ENCODE measurements at places on chromosomes 3 and 15. TPM values are rescaled to one million over a fixed set of nuclear protein-coding genes. Genes with fewer than 3 reads are reported as not detected.
A peak's percentile ranks its signal among the peaks of the same experiment; 100 is the strongest.

DNA sequence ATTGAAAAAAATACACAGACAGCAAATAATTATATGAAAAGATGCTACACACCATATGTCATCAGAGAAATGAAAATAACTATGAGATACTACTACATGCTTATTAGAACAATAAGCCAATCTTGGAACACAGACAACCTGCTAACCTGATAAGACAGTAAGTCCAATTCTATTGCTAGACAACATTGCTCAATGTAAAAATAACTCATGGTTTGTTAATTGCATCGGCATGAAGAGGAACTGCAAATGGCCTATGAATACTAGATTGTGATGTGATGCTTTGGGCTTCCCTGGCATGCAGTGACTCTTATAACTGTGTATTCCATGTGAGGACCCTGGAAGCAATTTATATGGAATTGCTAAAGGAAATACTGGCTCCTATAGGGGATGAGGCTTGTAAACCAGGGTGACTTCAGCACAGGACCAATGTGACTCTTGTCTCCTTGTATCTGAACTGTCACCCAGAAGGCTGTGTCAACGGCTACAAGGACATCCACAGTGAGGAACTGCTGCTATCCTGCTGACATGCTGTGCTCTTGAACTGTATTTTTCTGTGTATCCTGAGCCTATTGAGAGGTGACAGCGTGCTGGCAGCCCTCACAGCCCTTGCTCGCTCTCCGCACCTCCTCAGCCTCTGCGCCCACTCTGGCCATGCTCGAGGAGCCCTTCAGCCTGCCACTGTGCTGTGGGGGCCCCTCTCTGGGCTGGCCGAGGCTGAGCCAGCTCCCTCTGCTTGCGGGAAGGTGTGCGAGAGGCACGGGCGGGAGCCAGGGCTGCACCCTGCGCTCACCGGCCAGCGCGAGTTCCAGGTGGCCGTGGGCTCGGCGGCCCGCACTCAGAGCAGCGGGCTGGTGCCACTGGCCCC, 385.7 kb downstream of the CNTN4 start:
- DNase-seq: no peak

DNA sequence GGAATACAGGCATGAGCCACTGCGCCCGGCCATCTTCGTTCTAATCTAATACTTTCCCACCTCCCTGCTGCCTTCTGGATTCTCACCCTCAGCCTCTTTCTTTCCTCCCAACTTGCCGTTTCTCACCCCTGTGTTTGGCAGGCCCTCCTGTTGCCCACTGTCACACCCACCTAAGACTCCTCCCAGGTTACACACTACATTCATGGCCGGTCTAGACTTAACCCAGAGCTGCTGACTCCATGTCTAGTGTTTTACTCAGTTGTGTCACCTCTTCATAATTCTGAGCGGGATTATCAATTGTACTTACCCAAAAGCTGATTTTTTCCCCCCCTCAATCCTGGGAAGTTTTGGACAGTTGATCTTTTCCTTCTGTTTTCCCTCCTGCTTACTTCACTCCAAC, 223.8 kb downstream of the FEZF2 start:
- no peak for DNase-seq

DNA sequence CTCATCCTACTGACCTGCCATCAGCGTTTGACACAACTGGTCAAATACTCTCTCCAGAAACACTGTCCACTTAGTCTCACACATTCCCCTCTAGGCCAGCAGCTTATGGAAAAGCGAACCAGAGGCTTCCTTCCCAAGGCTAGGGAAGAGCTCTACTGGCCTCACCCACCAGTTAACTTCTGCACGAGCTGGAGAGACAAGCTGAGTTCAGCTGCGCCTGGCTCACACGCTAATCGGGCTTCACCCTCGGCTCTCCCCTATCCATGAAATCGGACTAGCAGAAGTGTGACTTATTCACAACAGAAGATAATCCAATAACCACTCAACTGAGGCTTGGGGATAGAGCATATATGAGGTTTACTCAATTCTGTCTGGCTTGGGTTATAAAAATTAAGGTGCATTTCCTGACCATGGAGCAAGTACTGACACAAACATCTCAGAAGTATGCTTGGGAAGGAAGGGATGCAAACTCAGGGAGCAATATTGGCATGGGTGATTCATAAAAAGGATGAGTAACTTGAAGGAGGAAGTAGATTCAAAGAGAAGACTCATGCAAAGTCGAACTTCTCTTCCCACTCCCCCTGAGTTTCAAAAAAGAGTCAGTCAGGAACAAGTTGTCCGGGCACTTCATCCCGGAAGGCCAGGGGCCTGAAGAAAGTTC, 73.1 kb downstream of the XXYLT1 start:
- DNase-seq: no peak

DNA sequence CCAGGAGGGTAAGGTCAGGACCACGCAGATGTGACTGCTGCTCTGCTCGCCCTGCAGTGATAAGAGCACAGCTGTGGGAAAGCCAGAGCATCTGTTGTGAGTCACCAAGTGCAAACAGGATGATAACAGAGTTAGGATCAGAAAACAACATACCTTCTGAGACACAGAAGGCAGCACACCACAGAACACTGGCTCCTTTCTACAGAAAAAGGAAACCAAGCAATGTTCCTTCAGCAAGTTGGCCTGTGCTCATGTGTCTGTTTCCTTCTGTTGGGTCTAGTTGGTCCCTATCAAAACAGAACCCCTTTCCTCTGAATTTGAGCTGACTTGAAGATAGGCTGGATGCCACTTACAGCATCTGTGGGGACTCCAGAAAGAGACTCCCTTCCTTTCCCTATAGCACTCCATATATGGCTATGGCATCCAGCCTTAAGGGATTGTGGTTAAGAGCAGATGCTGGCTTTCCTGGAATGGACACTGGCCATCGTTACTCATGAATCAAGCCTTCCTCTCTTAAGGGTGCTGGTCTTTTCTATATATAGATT, 440.7 kb upstream of the THBS1 start:
- no peak for DNase-seq

The PXYLP1 gene
- total RNA-seq: 21.7 TPM

The LRRC34 gene
- 1.0 TPM for total RNA-seq

GRCh38 chr3:43477600-43477999, 144.2 kb downstream of the ANO10 start:
- DNase-seq: peak; percentile 69

The RYK gene
- 69.5 TPM for total RNA-seq

GRCh38 chr15:68158046-68158628, 47.0 kb downstream of the CALML4 start:
- no peak for DNase-seq

GRCh38 chr15:64650552-64650951, 124.8 kb downstream of the RBPMS2 start:
- DNase-seq: no peak

GRCh38 chr3:180223268-180223667, 186.5 kb upstream of the PEX5L start:
- no peak for DNase-seq

- DNase-seq: no peak
These were observed 366.2 kb downstream of the ZIC1 start for GRCh38 chr3:147775411-147775810.

The PTX3 gene
- total RNA-seq: 1.4 TPM

DNA sequence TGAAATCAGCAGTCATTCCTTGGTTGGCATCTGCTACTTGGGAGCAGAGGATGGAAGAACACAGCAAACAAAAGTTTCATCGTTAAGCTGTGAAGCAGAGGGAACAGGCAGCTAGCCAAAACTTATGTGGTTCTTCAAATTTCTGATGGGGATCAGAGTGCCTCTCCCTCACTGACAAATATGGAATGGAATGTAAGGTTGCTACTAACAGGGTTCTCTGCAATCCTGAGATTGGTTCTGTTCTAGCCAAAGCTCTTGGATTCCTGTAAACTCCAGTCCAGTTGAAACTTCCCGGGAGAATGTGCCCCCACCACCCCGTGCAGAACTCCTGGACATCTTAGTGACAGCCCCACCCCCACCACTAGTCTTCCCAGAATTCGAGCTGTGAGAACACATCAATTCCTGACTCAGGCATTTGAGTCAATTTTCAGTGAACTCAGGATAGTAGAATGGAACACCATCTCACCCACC, 55.9 kb upstream of the PHLDB2 start:
- DNase-seq: no peak

The NEK10 gene
- total RNA-seq: 0.80 TPM

GRCh38 chr3:129360705-129361460, 67.6 kb downstream of the EFCAB12 start:
- DNase-seq: no peak

GRCh38 chr15:77225646-77226045, 154.7 kb upstream of the TSPAN3 start:
- DNase-seq: no peak

DNA sequence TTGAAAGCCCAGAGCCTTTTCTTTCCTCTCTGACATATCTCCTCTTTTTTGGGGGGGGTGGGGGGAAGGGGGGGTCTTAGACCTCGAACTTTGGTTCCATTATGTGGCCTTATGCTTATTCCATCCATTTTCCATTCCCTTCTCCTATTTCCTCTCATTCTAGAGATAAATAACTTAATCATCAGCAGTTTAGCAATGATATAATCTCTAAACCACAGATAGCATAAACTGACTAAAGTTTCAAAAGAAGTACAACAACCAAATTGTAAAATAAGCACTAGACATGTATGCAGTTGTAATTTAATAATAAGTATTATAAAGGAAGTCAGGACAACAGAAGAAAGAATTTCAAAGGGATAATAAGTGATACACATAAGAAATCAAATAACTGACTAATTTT, 64.5 kb downstream of the AQR start:
- DNase-seq: no peak

DNA sequence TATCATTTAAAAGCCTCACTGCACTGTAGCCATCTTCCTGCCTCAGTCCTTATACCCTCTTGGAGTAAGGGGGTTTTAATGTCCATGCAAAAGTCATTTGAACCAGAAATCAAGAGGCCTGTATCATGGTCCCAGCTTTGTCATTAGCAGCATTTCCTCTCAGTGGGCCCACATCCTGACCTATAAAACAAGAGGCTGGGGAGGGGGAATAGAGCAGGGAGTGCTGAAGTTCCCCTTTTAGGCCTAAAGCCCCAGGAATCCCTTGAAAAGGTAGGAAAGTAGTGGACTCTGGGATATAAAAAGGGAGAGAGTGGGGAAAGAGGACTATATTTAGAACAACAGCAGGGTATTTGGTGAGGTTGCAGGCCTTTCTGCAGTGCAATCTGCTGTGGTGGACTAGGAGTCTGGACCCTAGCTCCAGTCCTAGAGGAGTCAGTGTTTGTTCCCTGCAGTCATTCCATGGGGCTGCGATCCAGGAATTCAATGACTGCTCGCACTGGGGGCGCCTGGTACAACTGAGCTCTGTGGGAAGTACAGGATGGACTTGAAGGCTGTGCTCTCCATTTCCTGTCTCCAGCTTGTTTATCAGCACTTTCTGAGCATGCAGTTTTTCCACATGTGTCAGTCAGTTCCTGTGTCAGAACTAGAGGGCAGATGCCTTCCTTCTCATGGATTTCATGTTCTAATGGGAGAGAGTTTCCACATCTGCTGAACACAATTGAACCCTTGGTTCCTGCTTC, 46.8 kb downstream of the PDHB start:
- DNase-seq: no peak

DNA sequence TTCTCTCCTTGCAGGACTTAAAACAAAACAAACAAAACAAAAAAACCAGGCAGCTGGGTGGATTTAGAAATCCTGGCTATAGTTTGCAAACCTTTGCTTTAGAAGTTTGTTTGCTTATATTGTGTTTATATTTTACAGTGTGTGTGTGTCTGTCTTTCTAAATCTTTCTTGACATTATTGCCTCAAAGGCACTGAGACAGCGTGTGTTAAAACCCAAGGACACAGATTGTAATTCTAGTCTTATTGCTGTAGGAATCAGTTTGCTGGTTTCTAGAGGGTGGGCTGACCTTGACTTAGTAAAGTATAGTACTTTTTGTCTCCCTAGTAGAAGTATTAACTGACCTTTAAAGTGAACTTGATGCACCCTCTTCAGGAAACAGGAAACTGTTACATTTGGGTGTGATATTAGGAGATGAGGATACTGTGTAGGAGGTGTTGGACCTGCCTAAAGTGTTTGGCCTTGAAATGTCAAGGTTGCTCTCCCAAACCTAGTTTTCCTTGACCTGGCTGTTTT, 71.0 kb downstream of the TCF12 start:
- no peak for DNase-seq

The COLQ gene
- total RNA-seq: 37.7 TPM

DNA sequence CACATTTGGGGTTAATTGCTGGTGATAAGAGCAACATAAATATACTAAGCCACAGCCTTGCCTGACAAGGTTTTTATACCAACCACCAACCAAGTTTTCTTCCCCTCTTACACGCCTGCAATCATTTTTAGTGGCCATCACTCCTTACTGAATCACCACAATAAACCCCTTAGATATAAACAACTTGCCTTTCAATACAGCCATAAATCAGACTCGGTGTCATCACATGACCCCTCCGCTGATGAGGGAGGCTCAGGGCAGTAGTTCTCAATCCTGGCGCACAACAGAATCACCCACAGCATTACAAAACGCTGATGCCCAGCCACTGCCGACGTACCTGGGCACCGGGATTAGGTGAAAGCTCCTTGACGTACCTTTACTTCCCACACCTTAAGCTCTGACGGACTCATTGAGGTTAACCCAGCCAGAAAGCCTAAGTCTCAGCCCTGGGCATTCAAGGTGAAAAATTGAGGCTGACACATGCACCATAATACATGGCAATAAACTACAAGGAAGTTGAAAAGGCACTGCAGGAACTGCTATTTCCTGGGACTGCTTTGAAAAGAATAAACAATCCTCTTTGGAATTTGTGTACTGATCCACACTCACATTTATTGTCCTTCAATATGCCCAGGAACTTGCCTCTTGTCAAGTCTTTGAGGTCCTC, 17.1 kb downstream of the ADCY5 start:
- DNase-seq: no peak

The P2RY14 gene
- total RNA-seq: 0.93 TPM

The RTP4 gene
- total RNA-seq: 4.2 TPM

GRCh38 chr15:97815835-97816234, 144.7 kb upstream of the ARRDC4 start:
- no peak for DNase-seq

The CLDN18 gene
- total RNA-seq: not detected

The CCDC32 gene
- 34.2 TPM for total RNA-seq

The PLSCR2 gene
- 0.38 TPM for total RNA-seq

DNA sequence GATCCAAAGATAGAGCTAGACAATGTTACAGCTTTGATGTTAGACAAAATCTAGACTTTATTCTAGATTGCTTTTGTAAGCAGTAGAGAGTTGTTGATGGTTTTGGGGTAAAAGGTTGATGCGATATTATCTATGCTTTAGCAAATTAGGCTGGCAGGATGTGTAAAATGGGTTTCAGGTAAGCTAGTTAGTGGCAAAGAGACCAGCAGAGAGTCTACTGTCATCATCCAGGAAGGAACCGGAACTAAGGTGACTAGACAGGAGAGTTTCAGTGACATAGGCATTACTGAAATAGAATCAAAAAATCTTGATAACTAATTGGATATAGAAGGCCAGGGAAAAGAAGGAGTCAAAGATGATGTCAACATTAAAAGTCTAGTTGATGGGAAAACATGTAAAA, 11.1 kb downstream of the OR5K2 start:
- DNase-seq: no peak

The LAMB2 gene
- 1.2 TPM for total RNA-seq

The EOMES gene
- total RNA-seq: 64.0 TPM
